ENCODE measurements at places on chromosomes 5 and 9.

DNA sequence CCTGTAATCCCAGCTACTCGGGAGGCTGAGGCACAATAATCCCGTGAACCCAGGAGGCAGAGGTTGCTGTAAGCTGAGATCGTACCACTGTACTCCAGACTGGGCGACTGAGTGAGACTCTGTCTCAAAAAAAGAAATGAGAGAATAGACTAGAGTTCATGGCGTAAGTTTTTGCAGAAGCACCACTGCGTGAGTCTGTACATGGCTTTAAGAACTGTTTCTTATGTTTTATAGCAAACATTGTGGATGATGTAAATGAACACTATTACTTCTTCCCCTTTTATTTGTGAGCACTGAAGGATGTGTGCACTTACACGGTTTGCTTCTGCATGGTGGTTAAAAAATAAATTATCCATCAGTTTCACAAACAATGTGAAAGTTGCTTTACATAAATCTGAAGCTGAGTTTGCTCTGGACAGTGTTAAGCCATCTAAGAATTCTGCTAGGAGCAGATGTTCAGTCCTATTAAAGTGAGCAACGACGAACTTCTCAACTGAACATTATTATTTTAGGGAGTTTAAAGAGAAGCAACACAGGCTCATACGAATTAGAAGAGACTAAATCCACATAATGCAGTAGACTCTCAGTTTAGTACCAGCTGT lies 52.5 kb downstream of the ZFAND5 start:
- DNase-seq: no peak

- DNase-seq: no peak
Measured at GRCh38 chr5:168219515-168220410, 71.7 kb upstream of the WWC1 start.

- no peak for DNase-seq
Measured at GRCh38 chr9:12722131-12722530, 28.9 kb downstream of the TYRP1 start.

DNA sequence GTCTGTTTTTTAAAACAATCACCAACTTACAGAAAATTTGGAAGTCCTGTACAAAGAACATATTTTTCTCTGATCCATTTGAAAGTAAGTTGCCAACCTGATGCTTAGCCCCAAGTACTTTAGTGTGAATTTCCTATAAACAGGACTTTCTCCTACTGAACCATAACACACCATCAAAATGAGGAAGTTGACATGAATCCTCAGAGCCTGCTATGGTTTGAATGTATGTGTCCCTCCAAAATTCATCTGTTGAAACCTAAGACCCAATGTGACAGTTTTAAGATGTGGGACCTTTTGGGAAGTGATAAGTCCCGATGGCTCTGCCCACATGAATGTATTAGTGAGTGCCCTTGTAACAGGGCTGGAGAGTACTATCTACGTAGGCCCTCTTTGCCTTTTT lies 6.4 kb upstream of the ACOT12 start:
- no peak for DNase-seq

DNA sequence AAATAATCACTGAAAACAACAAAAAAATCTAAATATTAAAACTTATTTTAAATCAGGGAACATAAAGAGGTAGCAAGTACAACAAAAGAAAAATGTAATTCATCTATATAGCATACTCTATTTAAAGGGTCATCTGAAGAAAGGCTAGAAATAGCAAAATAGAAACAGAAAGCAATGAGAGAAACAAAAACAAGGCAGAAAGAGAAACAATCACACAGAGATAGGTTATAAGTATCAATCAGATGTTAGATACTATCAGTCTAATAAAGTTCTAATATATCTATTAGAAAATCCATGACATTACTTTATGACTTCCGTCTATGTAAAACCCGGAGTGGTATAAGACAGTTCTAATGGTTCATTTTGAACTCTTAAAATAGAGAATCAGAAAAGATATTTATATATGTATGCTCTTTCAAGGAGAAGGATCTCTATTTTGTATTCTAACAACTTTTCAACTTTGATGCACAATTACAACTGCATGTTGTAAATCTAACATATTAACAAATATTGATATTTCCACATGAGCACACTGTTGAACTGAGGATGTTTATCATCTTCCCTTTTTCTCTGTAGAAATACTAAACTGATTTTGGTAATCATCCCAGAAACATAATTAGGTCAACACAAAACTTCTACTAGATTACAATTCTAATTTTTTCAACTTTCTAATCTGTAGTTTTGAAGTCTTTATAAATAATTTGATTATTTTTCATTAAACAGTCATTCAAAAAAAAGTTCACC lies 15.8 kb downstream of the RICTOR start:
- DNase-seq: no peak

DNA sequence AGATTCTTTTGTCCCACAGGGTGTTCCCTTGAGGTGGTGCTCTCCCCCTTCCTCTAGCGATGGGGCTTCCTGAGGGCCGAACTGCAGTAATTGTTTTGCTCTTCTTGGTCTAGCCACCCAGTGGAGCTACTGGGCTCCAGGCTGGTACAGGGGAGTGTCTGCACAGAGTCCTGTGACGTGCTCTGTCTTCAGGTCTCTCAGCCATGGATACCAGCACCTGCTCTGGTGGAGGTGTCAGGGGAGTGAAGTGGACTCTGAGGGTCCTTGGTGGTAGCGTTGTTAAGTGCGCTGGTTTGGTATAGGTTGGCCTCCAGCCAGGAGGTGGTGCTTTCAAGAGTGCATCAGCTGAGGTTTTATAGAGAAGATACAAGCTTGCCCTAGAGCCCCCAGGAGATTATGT lies 20.4 kb upstream of the CEP72 start:
- no peak for DNase-seq

- no peak for DNase-seq
Measured at GRCh38 chr5:44356231-44356630, 33.0 kb downstream of the FGF10 start.

GRCh38 chr5:96440185-96440538 lies 7.1 kb upstream of the PCSK1 start:
- no peak for DNase-seq

- no peak for DNase-seq
Measured at GRCh38 chr5:115452536-115453235, 91.9 kb downstream of the FEM1C start.

Measured in T-helper 2 cell (primary cell).